Naive thymus-derived CD8-positive, alpha-beta T cell (primary cell): ENCODE measurements at places on chromosomes 12 and 14.

DNA sequence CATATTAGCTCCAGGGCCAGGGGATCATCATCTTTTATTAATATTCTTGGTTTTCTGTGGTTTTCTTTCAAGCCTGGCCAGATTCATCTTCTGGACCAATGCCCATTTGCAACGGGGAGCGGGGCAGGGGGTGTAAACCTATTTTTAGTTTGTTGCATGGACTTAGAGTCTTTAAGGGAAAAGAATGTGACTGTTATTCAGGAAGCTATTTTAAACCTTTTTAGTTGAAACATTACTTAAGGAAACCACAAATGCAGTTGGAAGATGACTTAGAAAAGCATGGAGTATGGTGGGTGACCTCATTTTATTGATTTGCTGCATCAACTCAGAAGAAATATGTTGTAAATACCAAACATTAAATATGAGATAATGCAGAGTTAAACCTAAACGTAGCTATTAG, 368.4 kb upstream of the E2F7 start:
- DNase-seq: no peak

GRCh38 chr12:48996794-48997718, 2.1 kb downstream of the DDN start:
- peak; percentile 54 for DNase-seq

- DNase-seq: no peak
Measured at GRCh38 chr12:106918746-106919145, 37.0 kb upstream of the TMEM263 start.

GRCh38 chr12:64621257-64621942, 11.1 kb downstream of the RASSF3 start:
- no peak for DNase-seq
